ENCODE measurements at places on chromosomes 4 and X. TPM values are rescaled to one million over a fixed set of nuclear protein-coding genes. Genes with fewer than 3 reads are reported as not detected.

DNA sequence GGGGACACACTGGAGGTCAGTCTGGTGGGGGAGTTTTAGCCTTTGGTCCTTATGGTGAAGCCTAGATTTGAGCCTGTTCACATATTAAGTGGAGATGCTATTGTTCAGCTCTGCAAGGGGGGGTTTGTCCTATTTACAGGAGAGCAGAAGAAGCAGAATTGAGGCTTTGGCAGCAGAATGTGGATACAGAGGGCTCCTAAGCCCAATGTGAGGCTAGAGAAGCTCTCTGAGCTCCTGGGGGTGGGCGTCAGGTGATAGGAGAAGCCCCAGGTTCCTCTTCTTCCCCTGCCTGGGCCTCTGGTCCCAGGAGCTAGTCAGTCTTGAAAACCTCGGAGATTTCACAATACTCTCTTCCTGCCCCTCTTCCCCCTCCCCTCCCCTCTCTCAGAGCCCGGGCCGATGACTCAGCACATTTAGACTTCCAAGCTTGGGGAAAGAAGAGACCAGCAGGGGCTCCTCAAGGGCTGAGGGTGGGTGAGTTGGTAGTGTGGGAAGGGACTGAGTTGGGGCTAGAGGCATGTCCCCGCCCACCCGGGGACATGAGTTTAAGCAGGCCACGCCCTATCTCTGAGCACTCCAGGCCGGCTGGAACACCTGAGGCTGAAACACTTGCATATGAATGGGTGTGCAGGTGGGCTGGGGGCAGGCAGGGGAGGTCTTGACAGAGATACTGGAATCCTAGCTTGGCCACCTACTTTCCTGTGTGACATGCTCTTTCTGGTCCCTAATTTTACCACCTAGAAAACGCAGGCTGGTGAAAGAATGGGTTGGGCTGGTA lies 3.4 kb downstream of the TFE3 start:
- DNase-seq = peak; percentile 55
- H3K4me3 ChIP-seq = peak overlapping the region; percentile 47
- peaks cover 37% of the 10 kb centered on the region for H3K4me1 ChIP-seq
- H3K27me3 ChIP-seq = no peaks in the 10 kb centered on the region
- H3K27ac ChIP-seq = peak overlapping the region; percentile 76

DNA sequence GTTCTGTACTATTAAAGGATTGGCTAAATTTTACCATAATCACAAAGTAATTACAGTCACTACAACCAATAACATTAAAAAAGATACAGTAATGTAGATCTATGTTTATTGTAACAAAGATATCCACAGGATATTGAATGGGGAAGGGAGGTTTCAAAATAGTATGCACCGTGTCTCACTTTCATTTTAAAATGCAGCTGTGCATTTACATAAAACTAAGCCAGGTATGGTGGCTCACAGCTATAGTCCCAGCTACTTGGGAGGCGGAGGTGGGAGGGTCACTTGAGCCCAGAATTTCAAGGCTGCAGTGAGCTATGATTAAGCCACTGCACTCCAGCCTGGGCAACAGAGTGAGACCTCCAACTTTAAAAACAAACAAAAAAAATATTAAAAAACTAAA lies 8.5 kb downstream of the SRP72 start:
- DNase-seq = no peak
- peak overlapping the region; percentile 64 for H3K27ac ChIP-seq
- H3K4me3 ChIP-seq = no peak overlapping the region
- peaks cover 59% of the 10 kb centered on the region for H3K36me3 ChIP-seq

GRCh38 chr4:105550641-105551040 lies 1.8 kb upstream of the ARHGEF38 start:
- H3K27me3 ChIP-seq = peaks cover 14% of the 10 kb centered on the region
- H3K4me3 ChIP-seq = no peak overlapping the region
- H3K4me1 ChIP-seq = no peaks in the 10 kb centered on the region
- DNase-seq = no peak
- H3K36me3 ChIP-seq = no peaks in the 10 kb centered on the region

GRCh38 chrX:10939424-10939823 lies 171.7 kb upstream of the HCCS start:
- no peaks in the 10 kb centered on the region for H3K27me3 ChIP-seq
- no peak overlapping the region for H3K27ac ChIP-seq
- no peaks in the 10 kb centered on the region for H3K4me1 ChIP-seq
- no peaks in the 10 kb centered on the region for H3K36me3 ChIP-seq
- H3K4me3 ChIP-seq = no peak overlapping the region

DNA sequence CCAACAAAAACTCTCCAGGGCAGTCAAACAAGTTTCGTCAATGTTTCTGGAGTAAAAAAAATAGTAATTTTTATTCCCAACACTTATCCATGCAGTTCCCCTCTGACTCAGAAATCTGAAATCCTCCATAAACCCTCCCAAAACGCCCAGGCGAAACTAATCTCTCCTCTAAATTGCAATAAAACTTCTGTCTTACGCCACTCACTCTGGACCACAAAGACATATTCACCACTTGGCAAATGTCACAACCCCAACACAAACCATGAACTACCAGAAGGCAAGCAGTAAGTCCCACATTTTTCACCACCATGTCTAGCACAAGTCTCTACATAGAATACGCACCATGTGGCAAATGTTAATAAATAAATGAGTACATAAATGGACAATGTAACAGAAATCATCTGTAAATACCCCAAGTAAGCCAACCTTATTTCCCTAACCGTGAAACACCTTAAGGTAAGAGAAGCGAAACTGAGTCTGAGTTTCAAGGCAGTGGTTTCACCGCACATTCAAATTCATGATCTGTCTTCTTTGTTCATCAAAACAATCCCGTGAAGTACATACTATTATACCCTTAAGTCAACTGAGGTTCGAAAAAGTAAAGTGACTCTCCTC lies 1.6 kb downstream of the PAPSS1 start:
- peaks cover 25% of the 10 kb centered on the region for H3K4me1 ChIP-seq
- H3K4me3 ChIP-seq = peak overlapping the region; percentile 49
- H3K36me3 ChIP-seq = peaks cover 13% of the 10 kb centered on the region
- H3K27me3 ChIP-seq = no peaks in the 10 kb centered on the region

- no peak overlapping the region for H3K4me3 ChIP-seq
- no peak for DNase-seq
- H3K36me3 ChIP-seq = no peaks in the 10 kb centered on the region
- H3K27ac ChIP-seq = no peak overlapping the region
- peaks cover 48% of the 10 kb centered on the region for H3K27me3 ChIP-seq
- no peaks in the 10 kb centered on the region for H3K4me1 ChIP-seq
Observed at GRCh38 chrX:137040113-137040794, 6.5 kb upstream of the GPR101 start.

GRCh38 chrX:150159537-150159936 lies 203.6 kb upstream of the MAMLD1 start:
- H3K4me3 ChIP-seq = no peak overlapping the region
- H3K36me3 ChIP-seq = no peaks in the 10 kb centered on the region
- H3K27me3 ChIP-seq = no peaks in the 10 kb centered on the region
- H3K27ac ChIP-seq = no peak overlapping the region
- no peak for DNase-seq

PCDH7 gene
- total RNA-seq = not detected

ODAPH gene
- 0.41 TPM for total RNA-seq

TAF7L gene
- not detected for total RNA-seq
